ENCODE measurements at places on chromosomes 3 and 15. TPM values are rescaled to one million over a fixed set of nuclear protein-coding genes. Genes with fewer than 3 reads are reported as not detected.

DCLK3 gene
- total RNA-seq: not detected

STRIT1 gene
- not detected for total RNA-seq

- H3K36me3 ChIP-seq: peaks cover 51% of the 10 kb centered on the region
- peak; percentile 62 for DNase-seq
- no peaks in the 10 kb centered on the region for H3K27me3 ChIP-seq
- no peak overlapping the region for H3K4me3 ChIP-seq
These were observed 31.3 kb upstream of the FAH start for GRCh38 chr15:80121546-80121945.

- H3K4me1 ChIP-seq: peaks cover 40% of the 10 kb centered on the region
- H3K27me3 ChIP-seq: no peaks in the 10 kb centered on the region
- H3K4me3 ChIP-seq: peak overlapping the region; percentile 14
These were observed 34.3 kb downstream of the DNAH1 start for GRCh38 chr3:52350416-52350815.

GOLGA8K gene
- total RNA-seq: not detected

DNA sequence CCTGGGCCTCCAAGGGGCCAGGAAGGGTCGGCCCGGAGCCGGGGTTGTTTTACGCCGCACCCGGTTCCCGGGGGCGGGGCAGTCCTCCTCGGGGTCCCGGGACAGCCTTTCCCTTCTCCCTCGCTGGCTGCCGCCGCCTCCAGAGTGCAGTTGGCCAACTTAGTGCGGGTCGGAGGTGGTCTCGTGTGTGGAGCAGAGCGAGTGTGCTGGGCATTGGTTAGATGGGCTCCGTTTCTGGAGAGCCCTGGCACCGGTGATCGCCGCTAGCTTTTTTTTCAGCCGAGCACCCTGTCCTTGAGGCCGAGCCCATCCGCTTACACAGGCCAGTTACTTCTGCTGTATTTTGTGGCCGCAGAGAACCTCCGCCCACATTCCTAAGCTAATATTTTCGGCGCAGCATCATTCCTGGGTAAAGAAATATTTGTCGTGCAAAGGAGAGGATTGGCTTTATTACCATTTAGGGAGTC, 585 bp downstream of the KIF23 start:
- H3K27ac ChIP-seq: peak overlapping the region; percentile 58
- DNase-seq: peak; percentile 67
- peak overlapping the region; percentile 81 for H3K4me3 ChIP-seq
- H3K27me3 ChIP-seq: 0 out of 2 replicates have a peak, but pooled peaks cover 2% of the 10 kb centered on the region

DNA sequence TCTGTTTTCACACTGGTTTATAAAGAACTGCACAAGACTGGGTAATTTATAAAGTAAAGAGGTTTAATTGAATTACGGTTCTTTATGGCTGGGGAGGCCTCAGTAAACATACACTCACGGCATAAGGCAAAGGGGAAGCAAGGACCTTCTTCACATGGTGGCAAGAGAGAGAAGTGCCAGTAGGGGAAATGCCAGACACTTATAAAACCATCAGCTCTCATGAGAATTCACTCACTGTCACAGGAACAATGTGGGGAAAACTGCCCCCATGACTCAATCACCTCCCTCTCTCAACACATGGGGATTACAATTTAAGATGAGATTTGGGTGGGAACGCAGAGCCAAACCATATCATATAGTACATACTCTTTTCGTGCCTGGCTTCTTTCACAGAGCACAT, 42.4 kb downstream of the MAP2K1 start:
- H3K4me1 ChIP-seq: peaks cover 57% of the 10 kb centered on the region
- no peaks in the 10 kb centered on the region for H3K36me3 ChIP-seq
- no peak overlapping the region for H3K27ac ChIP-seq

SNX4 gene
- total RNA-seq: 47.0 TPM

ERICH6 gene
- not detected for total RNA-seq
